Stimulated activated CD8-positive, alpha-beta memory T cell treated with anti-CD3 and anti-CD28 coated beads, Interleukin-15, amount 100 ng/mL, for 4 hours (primary cell): ENCODE measurements at places on chromosomes 4 and X.

DNA sequence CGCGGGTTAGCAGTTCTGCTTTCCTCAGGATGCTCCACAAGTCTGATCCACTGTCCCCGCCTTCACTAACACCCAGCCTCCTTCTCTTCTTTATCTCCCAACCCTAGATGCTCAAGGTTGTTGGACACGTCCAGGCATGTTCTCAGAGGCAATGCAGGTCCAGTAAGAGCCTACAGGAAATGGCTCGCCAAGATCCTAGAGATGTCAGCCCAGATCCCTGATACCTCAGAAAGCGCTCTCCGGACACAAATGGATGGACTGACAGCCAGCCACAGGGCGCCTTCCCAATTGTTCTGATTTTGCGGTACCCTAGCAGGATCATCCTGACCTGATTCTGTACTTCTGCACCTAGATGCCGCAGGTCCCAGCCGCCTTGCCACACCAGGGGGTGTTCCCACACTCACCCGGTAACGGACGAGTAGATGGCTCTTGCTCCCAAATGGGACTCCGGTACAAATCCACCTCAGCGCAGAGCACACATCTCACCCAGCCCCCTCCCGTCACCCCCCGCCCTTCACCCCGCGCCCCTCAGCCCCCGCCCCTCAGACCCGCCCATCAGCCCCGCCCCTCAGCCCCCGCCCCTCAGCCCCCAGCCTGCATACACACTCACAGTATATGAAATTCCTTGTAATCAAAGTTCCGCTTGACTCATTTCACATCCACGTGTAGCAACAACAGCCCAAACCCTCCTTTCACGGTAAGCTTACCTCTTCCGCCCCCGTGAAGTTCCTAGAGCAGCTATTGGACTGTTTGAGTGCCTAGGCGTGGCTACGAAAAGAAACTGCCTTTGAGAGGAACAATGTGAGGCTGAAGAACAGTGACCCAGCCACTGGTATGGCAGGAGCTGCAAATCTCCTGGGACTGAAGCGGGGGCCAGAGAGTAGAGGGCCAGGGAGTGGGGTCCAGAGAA, at the start of gene EDA2R:
EDA2R (minus strand) TSS at position 488 of the 910 bp plus-strand sequence. CDS start 23,058 bp downstream, outside the sequence.
- DNase-seq = no peak

DNA sequence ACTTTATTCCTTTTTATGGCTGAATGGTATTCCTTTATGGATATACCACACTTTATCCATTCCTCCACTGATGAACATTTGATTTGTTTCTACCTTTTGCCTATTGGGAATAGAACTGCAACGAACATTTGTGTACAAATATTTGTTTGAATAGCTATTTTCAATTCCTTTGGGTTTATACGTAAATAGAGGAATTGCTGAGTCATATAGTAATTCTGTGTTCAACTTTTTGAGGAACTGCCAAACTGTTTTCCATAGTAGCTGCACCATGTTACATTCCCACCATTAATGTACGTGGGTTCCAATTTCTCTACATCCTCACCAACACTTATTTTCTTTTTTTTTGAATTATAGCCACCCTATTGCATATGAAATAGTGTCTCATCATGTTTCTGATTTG, 156.5 kb upstream of the ATP6AP2 start:
- DNase-seq = no peak

GRCh38 chrX:112577146-112577545, 102.6 kb downstream of the LHFPL1 start:
- no peak for DNase-seq

- DNase-seq = no peak
Measured at GRCh38 chr4:147428583-147428982, 52.3 kb upstream of the EDNRA start.

GRCh38 chr4:2366252-2367192, 51.9 kb downstream of the ZFYVE28 start:
- DNase-seq = no peak

- no peak for DNase-seq
Measured at GRCh38 chrX:108516184-108516583, 76.5 kb downstream of the COL4A5 start.

DNA sequence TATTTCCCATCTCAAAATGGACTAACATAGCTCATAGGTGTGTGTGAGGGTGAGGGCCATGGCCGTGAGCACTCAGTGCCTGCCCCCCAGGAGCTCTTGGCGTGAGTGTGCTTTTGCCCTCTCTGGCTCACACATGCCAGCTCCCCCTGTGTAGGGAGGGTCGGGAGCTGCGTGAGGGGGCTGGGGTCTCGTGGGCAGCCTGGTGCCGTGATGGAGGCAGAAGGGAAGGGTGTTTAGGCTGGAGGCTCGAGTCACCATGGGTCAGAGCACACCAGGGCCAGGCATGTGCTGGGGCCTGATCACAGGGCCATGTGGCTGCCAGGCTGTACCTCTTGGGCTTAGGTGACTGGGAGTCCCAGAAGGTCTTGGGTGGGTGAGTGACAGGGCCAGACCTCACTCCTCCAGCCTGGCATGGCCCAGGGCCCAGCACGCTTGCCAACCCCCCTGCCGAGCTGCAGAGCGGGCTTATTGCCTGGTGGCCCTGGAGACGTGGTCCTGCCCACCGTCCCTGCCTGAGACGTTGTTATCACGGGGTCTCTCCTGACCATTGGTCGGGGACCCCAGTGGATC, 44.0 kb downstream of the ADRA2C start:
- DNase-seq = no peak

- DNase-seq = no peak
Measured at GRCh38 chr4:185472103-185472542, 590 bp upstream of the CCDC110 start.
